ENCODE measurements at places on chromosomes 16 and 17.
A peak's percentile ranks its signal among the peaks of the same experiment; 100 is the strongest.

- DNase-seq = no peak
Measured at GRCh38 chr17:81312624-81313325, 17.7 kb upstream of the SLC38A10 start.

DNA sequence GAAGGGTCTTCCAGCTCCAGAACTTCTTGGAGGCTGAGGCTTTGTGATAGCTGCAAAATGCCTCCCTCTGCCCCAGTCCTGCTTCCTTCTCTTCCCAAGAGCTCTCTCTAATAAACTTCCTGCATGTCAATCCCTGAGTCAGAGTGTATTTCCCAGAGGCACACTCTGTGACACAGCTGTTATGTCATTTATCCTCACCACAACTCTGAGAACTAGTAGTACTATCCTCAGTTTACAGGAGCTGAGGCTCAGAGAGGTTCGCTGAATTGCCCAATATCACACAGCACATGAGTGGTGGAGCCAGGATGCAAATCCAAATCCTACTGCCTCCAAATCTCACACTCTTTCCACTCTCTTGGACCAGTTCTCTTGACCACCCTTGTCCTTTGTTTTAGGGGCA is 20.0 kb downstream of the UNC45B start:
- no peak for DNase-seq

DNA sequence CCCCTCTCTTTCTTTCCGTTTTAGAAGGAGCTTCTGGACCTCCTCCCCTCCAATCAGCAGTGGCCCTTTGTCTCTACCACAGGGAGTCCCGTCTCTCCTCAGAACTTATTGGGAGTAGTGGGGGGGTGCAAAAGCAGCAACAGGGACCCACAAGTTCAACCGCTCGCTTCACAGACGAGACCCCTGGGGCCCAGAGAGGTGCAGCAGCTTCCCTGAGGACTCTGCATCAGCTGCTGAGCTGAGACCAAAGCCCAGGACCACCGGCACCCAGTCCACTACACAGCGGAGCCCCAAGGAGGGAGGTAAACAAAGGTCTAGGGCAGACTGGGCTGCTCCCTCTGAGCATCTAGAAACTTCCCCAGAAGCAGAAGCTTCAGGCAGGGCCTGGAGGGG is 123.9 kb downstream of the SDK2 start:
- no peak for DNase-seq

DNA sequence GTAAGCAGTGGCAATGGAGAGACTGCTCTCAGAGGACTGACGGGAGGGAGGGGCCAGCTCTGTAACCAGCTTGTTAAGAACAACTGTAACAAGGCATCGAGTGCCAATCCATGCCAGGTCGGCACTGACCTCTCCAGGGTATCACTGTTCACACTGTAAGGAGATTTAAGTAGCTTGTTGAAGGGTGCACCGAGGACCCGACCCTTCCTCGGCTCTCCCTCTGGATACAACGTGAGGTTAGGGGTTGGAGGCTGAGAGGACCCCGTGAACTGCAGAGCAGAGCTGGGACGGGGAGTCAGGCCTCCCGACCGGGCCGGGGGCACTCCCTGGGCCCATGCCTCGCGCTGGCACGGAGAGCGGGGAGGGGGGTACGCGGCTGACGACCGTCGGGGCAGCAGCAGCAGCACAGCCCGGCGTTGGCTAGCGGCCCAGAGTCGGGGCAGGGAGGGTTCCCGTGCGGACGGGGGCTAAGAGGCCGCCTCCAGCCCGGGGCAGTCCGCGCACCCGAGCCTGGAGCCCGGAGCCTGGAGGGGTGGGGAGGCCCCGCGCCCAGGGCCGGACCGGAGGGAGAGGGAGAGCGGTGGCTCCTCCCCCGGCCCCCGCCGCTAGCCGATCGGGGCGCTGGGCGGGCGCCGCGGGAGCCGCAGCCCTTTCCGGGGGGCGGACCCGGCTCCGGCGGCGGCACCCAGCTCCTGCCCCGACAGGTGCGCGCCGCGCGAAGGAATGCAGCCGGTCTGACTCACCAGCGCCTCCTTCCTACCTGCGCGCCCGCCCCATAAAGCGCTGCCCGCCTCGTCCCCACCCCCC is at the start of gene ITGB4:
TSS of gene ITGB4 (plus strand) at position 804 of the 807 bp plus-strand sequence. CDS start 3,245 bp downstream, outside the sequence.
- DNase-seq = peak; percentile 79

- DNase-seq = peak; percentile 33
Measured at GRCh38 chr16:70298988-70299938, at the start of gene DDX19B. TSS of gene DDX19B (plus strand) at chr16:70299186. CDS start at chr16:70299298, 112 bp downstream.

DNA sequence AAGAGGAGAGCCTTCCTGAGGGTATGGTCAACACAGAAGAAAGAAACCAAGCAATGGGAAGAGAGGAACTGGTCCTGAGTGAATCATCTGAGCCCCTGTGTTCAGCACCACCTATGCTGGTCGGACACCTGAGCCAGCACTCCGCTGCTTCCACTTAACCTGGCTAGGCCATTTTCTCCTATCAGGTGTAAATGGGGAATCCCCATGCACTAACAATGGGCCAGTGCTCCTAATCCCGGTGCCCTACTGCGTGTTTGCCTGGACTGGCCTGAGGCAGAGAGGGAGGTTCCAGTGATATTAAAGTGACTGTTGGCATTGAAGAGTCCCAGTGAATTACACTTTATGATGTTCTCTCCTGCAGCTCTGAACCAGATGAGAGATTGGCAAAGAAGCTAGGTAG is 34.4 kb upstream of the XYLT2 start:
- no peak for DNase-seq

- no peak for DNase-seq
Measured at GRCh38 chr16:47644166-47644565, 183.0 kb downstream of the PHKB start.
